Left renal pelvis (tissue), 4 donors: ENCODE measurements at places on chromosomes 7 and 10.

DNA sequence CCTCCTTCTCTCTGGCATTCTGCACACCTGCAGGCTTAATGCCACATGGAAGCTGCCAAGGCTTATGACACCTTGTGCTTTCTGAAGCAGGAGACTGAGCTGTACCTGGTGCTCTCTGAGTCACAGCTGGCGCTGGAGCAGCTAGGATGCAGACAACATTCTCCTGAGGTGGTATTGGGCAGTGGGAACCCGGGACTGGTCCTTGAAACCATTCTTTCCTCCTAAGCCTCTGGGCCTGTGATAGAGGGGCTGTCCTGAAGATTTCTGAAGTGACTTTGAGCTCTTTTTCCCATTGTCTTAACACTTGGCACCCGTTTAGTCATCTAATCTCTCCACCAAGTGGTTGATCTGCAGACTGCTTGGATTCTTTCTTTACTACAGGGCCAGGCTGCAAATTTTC, 508.4 kb downstream of the TFEC start:
- no peak for DNase-seq

- no peak for DNase-seq
These were observed 162.0 kb downstream of the TEX36 start for GRCh38 chr10:125520968-125521367.

DNA sequence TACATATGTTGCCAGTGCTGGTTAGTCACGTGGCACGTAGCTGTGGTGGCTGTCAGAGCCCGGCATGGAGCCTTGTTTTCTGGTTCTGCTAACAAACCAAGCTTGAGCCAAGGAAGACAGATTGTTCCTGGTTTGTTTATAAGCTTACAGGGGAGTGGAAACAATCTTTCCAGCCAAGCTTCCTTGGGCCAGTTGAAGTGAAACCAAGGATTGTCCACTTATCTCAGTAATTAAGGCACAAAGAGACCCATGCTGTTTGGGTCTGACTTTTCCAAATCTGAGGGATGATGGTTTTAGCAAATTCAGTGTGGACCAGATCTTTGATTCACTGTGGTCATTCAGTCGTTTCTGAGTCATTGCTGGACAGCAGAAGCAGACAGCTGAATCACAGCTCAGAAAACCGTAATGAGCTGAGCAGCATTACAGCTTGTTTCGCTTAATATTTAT, 297.3 kb upstream of the COBL start:
- DNase-seq = no peak

DNA sequence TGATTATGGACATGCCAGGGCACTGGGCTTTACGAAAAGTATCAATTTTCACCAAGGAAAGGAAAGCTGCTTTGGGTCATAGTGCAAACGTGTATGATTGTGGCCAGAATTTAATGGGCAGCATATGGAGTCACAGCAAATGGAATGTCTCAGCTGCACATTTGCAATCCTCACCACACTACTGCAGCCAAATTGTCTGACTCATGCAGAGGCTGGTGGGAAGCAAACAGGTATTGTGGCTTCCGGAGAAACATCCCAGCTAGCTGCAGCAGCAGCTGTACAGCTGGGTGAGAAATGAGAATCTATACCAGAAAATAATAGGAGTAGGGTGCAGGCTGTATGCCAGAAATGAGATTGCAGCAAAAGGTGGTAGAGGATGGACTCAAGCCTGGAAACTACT, 374.7 kb upstream of the VWC2 start:
- DNase-seq = no peak

DNA sequence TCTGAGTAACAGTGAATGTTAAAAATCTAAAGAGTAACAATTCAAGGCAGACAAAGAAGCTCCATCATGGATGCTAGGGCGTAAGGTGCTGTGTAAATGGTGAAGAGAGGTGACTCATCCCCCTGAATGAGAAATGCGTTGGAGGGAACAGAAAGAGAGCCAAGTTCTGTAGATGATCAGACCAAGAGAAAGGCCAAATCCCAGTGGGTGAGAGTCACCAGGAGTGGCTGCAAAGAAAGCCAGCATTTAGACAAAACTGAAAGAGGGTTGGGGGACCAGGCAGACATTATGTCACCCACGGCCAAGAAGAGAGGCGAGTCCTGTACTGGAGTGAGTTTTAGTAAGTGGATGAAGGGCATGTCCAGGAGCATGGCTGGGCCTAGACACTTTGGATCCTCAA, 153.1 kb downstream of the TRIL start:
- no peak for DNase-seq
